ENCODE measurements at places on chromosomes 16 and 17.

GRCh38 chr16:67675999-67676398 lies 9.4 kb downstream of the C16orf86 start:
- DNase-seq = no peak

DNA sequence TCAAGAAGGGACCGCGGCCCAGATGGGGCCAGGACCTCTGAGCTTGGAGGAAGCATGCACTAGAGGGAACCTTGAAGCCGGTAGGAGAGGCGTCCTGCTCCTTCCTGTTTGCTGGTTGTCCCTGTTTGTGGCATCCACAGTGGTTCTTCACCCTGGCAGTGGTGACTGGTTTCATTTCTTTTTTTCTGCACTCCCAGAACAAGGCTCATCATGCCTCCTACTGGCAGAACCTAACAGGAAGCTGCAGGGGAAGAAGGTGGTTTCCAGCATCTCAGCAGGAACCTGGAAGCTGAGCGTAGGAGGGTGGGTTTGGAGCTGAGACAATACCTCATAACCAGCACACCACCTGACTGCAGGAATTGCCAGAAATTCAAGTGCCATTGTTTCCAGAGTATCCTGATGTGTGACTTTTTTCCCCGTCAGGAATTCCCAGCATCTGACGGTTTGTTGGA lies 5.8 kb downstream of the TMEM231 start:
- no peak for DNase-seq

DNA sequence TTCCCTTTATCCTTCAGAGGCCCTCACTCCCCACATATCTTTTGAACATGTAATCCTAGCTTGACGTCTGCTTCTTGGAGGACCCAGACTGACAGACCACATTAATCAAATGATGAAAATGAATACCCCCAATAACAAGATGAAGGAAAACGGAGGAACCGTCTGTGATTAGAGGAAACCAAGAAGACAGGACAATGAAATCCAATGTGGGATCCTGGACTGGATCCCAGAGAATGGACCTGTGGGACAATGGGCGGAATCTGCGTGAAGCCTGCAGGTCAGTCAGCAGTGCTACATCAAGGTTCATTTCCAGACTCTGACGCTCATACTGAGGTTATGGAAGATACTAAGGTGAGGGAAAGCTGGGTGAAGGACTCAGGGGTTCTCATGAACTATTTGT lies 35.9 kb downstream of the MBTPS1 start:
- DNase-seq = no peak

- DNase-seq = no peak
These were observed 5.1 kb downstream of the KRT13 start for GRCh38 chr17:41500131-41500911.

DNA sequence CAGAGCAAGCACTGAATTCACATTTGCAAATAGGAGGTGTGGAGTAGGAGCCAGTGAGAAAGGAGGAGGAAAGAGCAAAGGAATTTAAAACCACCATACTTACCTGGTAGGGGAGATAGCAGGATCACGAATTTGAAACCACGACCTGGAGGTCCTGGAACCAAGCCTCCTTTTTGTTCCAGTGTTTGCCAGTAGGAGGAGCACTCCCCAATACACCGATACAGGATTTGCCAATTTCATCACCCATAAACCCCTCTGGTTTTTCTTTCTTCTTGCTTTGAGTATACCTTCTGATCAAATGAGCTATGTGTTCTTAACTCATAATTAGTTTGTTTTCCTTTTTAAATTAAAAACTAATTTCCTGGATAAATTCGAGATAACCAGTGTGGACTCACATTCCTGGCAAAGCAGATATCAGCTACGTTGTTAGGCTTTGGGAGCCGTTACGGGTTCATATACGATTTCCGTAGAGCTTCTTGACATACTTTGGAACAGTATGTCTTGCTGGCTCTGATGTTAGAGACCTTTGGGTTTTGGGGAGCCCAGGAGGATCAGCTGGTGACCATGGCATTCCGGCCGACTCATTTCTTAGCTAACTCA lies 22.7 kb downstream of the BCO1 start:
- DNase-seq = no peak

DNA sequence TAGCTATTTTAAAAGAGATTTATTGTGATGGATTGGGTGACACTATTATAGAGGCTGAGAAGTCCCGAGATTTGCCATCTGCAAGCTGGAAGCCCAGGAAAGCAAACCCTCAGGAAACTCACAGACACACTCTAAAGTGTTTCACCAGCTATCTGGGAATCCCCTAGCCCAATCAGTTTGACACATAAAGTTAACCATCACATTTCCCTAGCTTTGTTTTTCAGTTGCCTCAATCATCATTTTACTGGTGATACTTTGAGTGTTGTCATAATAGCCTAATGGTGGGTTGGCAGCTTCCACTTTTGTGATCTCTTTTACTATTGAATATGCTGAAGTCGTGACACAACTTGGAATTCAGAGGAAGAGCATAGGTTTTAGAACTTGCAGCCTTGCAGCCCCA lies 1.8 kb downstream of the SGF29 start:
- DNase-seq = no peak

DNA sequence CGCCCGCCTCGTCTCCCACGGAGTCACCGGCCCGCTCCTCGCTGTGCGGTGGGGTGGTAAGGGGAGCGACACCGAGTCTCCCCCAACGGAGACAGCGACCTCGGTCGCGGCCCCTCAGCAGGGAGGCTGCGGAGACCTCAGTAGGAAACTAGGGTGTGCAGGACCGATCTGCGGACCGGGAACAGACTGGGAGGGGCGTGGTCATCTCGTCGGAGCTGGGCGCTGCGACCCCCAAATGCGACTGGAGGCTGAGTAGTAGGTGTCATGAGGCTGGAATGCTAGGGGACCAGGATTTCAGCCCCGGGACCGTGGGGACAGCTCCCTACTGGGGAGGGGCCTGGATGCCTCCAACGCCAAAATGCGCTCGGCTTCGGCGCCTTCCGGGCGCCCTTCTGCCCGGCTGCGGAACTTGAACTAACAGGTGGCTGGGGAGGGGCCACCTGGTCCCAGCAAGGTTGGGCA lies 1.3 kb downstream of the CACNG4 start:
- DNase-seq = no peak

DNA sequence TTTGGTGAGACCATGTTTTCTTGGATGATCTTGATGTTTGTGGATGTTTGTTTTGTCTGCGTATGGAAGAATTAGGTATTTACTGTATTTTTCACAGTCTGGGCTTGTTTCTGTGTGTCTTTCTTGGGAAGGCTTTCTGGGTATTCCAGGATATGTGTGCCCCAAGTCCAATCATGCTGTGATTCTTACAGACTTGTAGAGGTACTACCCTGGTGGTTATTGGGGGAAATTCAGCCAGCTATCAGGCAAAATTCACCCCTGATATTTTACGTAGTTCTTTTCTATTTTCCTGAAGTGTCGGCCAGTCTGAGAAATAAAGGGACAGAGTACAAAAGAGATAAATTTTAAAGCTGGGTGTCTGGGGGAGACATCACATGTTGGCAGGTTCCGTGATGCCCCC lies 33.4 kb upstream of the ARL4D start:
- DNase-seq = no peak

- DNase-seq = no peak
These were observed 2140.2 kb downstream of the TP53TG3F start for GRCh38 chr16:35599429-35600160.

DNA sequence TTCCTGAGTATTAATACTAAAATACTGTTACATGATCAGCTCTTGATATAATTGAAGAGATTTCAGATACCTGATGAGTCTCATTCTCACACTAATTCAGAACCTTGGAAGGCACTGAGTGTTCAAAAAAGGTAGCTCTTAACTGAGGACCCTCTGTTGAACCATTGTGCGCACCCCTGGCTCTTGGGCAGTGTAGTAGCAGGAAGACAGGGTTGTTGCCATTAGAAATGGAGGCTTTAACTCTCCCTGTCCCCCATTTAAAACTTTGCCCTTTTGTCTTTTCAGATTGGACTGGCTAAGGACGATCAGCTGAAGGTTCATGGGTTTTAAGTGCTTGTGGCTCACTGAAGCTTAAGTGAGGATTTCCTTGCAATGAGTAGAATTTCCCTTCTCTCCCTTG lies 1.8 kb downstream of the EIF1 start:
- DNase-seq = no peak

GRCh38 chr17:13462146-13462545 lies 139.6 kb downstream of the HS3ST3A1 start:
- DNase-seq = no peak

GRCh38 chr16:57982385-57982784 lies 11.5 kb upstream of the CNGB1 start:
- no peak for DNase-seq
